ENCODE measurements at places on chromosomes 5 and 9.

- no peak for DNase-seq
Measured at GRCh38 chr9:101849102-101849707, 110.8 kb upstream of the GRIN3A start.

- DNase-seq = no peak
Measured at GRCh38 chr5:13566871-13567339, 377.6 kb downstream of the DNAH5 start.

DNA sequence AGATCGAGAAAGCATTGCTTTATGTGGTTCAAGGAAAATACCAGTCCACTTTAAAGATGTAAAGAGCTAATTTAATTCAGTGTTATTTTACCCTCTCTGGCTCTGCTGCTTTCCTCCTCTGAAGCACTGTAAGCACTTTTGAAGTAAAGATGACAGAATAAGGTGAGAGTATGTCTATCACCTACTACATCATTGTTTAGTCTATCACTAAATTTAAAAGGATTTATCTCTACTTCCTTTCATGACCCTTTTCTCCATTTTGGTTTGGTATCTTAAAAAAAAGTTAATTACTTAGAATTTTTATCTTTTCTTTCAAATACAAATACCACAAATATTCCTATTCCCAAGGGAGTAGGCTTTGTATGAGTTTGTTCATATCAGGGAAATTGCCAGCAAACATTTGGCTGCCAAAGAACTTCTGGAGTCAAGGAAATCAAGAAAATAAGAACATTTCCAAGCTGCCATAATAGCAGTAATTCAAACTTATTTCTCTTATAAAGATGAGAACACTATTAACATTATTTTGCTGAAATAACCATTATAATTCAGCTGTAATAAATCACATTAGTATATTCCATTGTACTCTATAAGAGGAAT lies 77.8 kb downstream of the SLC38A9 start:
- no peak for DNase-seq

DNA sequence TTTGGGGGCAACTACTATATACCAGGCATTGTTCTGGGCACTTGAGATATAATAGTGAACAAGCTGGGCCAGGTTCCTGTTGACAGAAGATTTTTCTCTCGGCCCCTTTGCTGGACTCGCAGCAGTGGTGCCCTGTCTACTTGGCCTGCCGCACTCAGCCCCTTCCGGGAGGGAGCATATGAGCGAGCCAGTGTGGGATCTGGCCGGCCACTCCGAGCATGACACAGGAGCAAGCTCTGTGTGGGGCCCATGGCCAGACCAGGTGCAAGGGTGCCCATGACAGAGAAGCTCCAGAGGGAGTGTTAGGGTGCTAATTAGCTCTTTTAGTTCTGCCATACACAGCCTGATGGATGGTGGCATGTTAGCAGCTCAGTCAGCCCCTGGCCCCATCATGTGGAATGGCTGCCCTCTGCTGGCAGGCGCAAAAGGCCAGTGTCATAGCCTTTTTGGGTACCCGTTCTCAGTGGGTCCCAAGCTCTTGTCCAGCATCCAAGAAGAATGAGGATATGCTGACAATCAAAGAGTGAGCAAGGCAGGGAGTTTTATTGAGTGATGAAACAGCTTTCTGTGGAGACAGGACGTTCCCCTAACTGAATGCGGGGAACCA lies 9.3 kb upstream of the KIF4B start:
- DNase-seq = peak; percentile 17

- DNase-seq = no peak
Measured at GRCh38 chr5:103228061-103228460, 30.5 kb upstream of the MACIR start.

GRCh38 chr9:28287455-28287854 lies 714.2 kb upstream of the C9orf72 start:
- no peak for DNase-seq
